Astrocyte of the spinal cord (primary cell): ENCODE measurements at places on chromosomes 4 and X.

DNA sequence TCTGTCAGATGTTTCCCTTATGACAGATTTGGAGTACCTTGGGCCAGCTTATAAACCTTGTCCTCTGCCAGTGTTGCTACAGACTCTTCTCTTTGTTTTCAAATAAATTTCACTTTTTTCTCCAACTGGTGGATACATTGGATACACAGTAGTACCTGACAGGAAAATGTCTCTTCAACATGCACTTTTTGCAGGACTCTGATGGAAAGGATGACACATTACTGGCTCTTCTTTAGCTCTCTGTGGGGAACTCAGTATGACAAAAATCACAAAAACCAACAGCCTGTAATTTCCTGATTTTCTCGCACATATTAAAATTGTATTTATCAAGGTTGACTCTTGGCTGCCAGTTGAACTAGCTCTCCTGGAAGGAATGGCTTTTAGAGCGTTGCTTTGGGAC lies 61.3 kb upstream of the GIMD1 start:
- no peak for DNase-seq

DNA sequence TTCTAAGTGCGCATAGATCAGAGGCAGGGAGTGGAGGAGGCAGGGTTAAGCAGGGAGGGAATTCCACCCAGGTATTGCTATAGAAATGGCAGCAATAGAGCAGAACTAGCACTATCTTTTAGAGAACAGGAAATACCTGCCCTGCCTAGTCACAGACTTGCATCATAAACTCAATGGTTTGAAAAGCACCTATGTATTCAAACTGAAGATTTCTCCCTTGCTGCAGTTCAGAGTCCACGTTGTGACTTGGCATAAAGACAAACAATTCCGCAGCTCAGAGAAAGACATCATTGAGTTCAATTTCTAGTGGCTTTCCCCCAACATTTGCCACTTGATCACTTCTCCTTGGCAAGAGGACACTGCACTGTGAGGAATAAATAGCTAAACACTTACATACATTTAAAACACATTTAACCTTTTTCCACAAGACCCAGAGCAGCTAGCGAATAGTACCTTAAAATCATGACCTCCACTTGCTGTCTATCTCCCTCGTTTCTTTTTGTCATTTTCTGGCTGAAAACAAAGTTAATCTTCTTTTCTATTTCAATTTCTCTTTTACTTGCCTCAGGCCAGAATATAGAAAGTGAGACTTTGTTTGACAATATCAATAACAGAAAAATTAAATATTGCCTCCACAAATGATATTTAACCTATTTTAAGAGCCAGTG lies 42.4 kb downstream of the SLC7A11 start:
- DNase-seq: peak; percentile 33

DNA sequence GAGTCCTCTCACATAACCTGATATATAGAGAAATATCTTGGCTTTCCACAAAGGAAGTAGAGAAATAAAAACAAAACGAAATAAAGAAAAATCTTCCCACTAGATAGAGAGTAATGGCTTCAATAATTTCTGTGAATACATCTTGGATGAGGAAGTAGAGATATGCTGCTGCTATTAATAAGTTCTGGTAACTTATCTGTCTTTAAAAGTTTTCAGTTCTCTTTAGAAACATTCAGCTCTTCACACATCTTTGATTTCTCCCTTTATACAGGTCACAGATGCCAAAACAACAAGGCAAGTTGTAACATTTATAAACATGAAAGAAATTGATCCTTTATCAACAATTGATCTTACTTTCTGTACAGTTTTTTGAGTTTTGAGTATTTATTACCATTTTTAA lies 615.8 kb downstream of the TRAM1L1 start:
- no peak for DNase-seq

DNA sequence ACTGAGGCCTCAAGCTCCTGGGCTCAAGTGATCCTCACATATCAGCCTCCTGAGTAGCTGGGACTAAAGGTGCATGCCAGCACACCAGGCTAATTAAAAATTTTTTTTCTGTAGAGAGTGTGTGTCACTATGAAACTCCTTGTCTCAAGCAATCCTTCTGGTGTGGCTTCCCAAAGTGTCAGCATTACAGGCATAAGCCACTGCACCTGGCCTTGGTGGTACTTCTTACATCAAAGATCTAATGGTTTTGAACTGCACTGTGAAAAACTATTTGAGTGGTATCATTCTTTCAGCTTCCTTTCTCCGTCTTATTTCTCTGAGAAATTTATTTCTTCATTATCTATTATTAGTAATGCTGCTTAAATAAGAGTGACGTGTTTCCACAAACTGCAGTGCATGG lies 98.5 kb downstream of the UNC5C start:
- DNase-seq: no peak

GRCh38 chr4:39367166-39367565 lies 1.0 kb upstream of the RFC1 start:
- DNase-seq: no peak

- peak; percentile 54 for DNase-seq
Observed at GRCh38 chr4:137659431-137659830, 127.1 kb upstream of the PCDH18 start.

GRCh38 chr4:80161413-80162058 lies 35.8 kb upstream of the PRDM8 start:
- no peak for DNase-seq

DNA sequence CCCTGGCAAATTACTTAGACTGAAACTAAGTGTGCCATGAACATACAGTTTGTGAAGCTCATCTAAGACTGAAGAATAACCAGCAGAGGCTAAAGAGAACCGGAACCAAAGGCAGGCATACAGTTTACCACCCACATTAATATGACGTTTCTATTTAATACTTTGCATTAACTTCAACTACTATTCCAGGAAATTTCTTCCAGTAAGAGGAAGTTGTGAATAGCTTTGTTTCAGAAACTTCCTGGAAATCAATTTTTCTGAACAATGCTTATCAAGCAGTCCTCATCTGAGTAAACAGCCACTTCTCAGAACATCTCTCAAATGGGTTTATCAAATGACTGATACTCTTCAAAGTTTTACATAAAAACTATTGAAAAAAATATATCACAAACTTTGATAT lies 252.7 kb downstream of the OPHN1 start:
- DNase-seq: no peak

DNA sequence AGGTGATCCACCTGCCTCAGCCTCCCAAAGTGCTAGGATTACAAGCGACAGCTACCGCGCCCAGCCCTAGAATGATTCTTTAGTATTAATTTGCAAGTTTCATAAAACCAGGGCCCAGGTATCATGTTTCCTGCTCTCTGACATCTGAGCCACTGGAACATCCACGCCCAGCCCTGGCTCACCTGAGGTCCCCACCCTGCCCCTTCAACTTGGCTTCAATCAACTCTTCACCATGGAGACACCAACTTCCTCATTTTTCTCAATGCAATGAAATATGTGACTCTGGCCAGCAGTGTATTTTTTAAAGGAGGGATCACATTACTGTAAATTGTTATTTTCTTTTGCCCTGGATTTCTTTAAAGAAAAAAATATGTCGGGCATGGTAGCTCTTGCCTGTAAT lies 3.9 kb downstream of the PRSS12 start:
- DNase-seq: no peak

GRCh38 chr4:105934386-105934785 lies 39.1 kb downstream of the NPNT start:
- DNase-seq: no peak

DNA sequence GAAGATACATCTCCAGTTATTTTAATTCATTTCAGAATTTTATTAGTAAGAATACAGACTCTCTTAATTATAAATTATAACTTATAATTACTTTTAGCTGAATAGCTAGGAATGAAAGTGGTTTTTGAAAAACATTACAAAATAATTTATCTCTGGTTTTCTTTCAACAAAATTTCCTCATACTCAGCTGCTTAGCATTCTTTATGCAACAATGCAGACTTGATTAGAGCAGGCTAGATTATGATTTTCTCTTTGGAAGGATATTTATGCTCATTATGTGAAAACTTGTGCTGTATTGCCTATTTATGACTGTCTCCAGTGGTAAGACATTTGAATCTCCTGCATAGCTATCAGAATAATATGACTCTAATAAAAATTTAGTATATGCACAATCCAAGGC lies 2023.7 kb downstream of the C4orf33 start:
- no peak for DNase-seq

GRCh38 chr4:79467246-79467932 lies 59.4 kb upstream of the GK2 start:
- DNase-seq: peak; percentile 50

DNA sequence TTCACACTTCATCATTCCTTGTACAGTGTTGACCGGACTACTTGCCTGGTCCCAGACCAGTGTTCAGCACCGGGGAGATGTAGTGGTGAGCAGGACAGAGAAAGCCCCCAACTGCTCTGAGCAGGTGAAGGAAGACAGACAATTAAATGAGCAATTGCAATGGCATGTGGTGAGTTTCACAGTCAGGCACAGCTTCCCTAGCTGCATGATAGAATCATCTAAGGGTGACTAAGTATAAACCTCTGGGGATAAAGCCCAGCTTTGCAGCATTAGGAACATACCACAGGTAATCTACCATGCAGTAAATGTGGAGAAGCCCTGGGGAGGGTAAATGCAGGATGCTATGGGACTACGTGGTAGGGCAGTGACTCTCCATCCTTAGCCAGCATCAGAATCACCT lies 47.8 kb downstream of the TMA16 start:
- DNase-seq: peak; percentile 52

- DNase-seq: no peak
Observed at GRCh38 chrX:10554612-10555270, 65.6 kb downstream of the MID1 start.

- DNase-seq: peak; percentile 3
Observed at GRCh38 chrX:35040871-35041270, 98.3 kb downstream of the FAM47B start.

- DNase-seq: peak; percentile 86
Observed at GRCh38 chr4:186700746-186701145, 22.9 kb downstream of the FAT1 start.

DNA sequence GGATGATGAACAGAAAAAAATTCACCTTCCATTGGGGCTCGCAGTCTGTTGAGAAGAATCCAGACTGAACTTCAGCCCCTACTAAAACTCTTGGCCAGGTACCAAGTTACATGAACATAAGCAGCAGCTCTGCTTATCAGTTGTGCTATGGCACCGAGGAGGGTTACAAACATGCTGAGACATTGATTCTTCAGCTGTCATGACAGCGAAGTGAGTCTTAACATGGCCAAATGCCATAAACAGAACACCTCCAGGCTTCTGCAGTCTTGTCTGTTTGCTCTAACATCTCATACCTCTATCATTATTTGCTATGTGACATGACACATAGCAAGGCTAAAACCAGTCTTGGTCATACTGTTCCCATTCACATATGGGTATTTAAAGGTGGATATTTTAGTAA lies 521.5 kb downstream of the GRID2 start:
- DNase-seq: no peak

GRCh38 chr4:111475001-111475400 lies 670.3 kb upstream of the FAM241A start:
- peak; percentile 37 for DNase-seq

DNA sequence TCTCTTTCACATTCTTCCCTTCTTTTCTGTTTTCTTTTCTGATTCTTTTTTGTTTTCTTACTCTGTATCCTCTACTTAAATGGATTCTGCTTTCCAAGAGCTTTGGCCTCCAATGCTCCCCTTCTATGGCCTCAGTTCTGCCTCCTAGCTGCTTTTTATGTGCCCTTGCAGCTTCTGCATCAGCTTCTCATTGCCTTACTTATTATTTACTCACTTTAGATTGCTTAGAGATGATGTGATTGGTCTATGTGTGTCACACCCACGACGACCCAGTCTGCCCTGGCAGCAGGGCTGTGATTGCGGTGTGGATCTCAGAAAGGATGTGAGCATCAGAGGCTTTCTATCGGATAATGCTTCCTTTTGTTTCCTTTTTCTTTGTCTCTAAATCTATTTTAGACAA lies 71.8 kb upstream of the SMARCA5 start:
- no peak for DNase-seq

- no peak for DNase-seq
Observed at GRCh38 chr4:57168982-57169381, 58.8 kb upstream of the IGFBP7 start.

- DNase-seq: no peak
Observed at GRCh38 chr4:38385093-38386004, 278.6 kb upstream of the KLF3 start.

- no peak for DNase-seq
Observed at GRCh38 chrX:119853444-119853843, 681 bp upstream of the UPF3B start.

GRCh38 chr4:2357821-2358745 lies 60.4 kb downstream of the ZFYVE28 start:
- no peak for DNase-seq

DNA sequence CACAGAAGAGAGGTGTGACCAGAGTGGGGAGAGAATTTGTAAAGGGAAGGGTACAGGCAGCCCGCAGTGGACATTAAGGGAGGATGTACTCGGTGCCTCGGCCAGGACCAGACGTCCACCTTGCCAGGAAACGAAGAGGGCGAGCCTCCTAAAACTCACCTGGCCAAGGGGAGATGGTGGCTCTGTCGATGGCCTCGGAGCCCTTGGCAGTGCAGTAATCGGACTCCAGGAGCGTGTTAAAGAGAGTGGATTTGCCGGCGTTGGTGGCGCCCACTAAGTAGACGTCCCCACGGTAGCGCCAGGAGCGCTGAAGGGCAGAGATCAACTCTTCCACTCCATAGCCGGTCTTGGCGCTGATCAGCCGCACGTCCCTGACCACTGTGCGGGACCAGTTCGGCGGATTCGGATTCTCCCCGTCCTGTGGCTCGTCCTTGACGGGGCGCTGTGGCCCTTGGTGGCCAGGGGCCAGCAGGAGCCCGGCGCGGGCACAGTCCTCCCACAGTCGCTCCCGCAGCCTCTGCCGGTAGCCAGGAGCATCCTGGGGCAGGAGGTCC lies 1.0 kb downstream of the NOA1 start:
- DNase-seq: no peak

DNA sequence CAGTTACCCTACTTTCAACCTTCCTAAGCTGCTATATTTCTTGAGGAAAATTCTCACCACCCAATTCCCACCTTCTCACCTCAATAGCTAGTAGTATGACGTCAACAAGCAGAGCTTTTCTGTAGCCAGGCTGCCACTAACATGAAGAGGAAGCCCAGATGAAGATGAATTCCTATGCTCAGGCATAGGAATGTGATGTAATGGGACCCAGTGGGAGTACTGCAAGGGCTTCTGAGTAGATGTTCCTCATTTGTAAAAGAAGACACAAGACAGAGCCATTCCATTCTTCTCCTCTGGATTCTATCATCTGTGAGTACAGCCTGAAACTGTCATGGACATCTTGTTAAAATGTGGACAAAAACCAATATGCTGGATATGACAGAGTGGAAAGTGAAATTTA lies 81.6 kb upstream of the KLF3 start:
- DNase-seq: no peak

- DNase-seq: no peak
Observed at GRCh38 chrX:108199041-108199440, 107.5 kb downstream of the ATG4A start.

- DNase-seq: no peak
Observed at GRCh38 chr4:8269535-8270417, at the start of gene HTRA3. Gene HTRA3, plus strand, starts transcription at chr4:8269754. Its CDS starts 215 bp downstream, at chr4:8269969.

- DNase-seq: peak; percentile 82
Observed at GRCh38 chr4:42412251-42412650, 15.0 kb downstream of the SHISA3 start.
